ENCODE measurements at places on chromosomes 13 and 19. TPM values are rescaled to one million over a fixed set of nuclear protein-coding genes. Genes with fewer than 3 reads are reported as not detected.

The SPRY2 gene
- total RNA-seq: 0.44 TPM

The SIGLEC8 gene
- total RNA-seq: not detected

DNA sequence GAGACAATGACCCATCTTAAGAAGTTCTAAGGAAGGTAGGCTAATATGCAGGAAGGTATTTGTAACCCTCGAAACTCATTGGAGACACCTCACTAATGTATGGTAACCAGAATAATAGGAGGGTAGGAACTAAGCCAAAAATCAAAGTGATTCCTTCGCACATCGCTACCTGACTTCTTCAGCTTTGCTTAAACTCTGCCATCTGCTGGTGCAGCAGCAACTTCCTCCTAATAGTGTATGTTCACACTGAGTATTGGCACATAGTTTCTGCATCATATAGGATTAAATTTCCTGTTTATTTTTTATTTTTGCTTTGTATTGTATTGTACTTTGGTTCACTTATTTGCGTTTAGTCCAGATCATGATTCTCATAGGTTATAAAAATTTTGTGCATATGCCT, 676.2 kb downstream of the GPC5 start:
- no peak for DNase-seq

DNA sequence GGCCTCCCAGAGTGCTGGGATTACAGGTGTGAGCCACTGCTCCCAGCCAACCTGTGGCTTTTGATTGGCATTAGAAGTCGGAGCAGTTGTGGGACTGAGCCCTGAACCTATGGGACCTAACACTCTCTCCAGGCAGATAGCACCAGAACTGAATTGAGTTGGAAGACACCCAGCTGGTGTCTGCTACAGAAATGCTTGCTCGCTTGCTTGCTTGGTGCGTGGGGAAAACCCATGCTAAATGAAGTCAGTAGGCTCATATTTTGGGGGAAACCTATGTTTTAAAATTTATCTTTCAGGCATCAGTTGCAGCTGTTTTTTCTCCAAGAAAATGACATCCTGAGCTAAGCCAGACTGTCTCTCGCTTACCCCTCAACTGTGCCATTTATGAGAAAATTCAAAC, 158.5 kb upstream of the RFC3 start:
- no peak for DNase-seq

GRCh38 chr19:53957448-53958167, 5.1 kb upstream of the CACNG8 start:
- DNase-seq: no peak

DNA sequence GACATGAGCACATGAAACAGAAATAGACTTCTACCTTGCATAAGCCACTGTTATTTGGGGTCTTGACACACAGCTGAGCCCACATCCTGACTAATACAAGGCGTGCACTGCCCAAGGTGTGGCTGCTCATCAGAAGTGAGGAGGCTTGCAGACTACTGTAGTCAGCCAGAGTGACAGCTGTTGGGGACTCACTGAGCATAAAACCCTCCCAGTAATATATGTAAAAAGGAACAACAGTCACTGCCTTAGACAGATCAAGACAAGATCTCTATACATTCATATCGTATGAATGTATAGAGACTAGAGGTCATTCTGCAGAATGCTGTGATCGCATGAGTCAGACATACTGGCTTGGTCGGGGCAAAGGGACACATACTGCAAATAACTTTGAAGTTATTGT, 4.1 kb upstream of the C1QTNF9B start:
- no peak for DNase-seq

DNA sequence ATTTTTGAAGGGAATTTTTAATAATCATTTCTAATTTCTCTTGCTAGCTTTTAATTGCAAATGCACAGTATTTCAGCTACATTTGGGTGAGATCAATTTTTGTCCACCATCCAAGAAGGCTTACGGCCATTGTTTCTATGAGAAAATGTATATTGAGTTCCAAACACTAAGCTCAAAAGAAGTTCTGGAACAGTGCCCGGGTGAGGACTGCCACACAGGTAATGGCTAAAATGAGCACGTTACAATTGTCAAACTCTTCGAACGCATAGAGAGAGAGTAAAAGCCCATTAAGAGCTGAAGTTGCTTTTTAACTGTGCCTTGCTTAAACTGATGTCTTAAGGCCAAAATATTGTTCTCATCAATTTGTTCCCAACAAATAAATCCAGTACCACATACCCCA, 755.0 kb downstream of the DIAPH3 start:
- DNase-seq: no peak

DNA sequence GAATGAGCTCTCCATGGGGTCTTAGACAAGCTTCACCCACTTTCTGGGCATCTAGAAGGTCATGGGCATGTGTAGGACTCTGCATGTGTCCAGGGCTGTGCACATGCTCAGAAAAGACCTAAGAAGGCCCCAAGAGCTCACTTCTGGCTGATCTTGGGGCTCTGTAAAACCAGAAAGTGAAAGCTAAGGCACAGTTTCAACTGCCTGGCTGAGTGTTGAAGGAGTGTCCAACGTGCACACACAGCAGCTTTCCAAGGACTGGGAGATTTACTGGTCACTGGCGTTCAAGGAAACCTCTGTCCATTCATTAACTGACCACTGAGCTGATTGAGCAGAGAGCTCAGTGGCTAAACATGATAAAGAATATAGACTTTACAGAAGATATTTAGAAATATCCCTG, 137.9 kb downstream of the KATNAL1 start:
- DNase-seq: no peak

DNA sequence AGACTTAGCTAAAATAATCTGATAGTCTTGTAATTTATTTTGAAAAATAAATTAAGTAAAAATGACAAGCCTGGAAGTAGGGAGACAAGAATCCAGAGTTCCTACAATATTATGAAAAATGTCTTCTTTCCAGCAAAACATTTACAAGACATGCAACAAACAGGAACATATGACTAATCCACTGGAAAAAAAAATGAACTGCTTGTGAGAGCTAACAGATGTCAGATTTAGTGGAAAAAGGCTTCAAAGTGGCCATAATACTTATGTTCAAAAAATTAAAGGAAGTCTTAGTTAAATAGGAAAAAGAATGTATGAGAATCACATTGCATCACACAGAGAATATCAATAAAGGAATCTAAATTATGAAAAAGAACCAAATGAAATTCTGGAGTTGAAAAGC, 2082.0 kb upstream of the PCDH20 start:
- no peak for DNase-seq

DNA sequence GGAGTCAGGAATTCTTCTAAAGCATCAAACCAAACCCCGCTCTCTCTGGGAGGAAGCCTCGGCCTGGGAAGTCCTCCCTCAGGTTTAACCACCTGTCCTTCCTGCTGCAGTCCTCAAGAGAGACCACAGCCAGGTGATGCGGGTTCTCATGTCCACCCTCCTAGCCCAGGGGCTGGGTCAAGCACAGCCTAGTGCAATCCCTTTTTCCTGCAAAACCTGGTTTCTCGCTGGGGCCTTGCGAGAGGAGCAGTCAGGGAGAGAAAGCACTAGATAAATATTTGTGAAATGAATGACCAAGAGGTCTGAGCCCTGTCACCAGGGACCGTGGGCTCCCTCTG, 2.4 kb downstream of the SLC8A2 start:
- no peak for DNase-seq

GRCh38 chr19:38464421-38465082, 31.1 kb downstream of the RYR1 start:
- no peak for DNase-seq

- no peak for DNase-seq
These were observed at the start of gene FFAR3 for GRCh38 chr19:35357867-35358573. Gene FFAR3, plus strand, starts transcription at chr19:35358460. Its CDS starts 431 bp downstream, at chr19:35358891.
